ENCODE measurements at places on chromosomes 3 and 15.

DNA sequence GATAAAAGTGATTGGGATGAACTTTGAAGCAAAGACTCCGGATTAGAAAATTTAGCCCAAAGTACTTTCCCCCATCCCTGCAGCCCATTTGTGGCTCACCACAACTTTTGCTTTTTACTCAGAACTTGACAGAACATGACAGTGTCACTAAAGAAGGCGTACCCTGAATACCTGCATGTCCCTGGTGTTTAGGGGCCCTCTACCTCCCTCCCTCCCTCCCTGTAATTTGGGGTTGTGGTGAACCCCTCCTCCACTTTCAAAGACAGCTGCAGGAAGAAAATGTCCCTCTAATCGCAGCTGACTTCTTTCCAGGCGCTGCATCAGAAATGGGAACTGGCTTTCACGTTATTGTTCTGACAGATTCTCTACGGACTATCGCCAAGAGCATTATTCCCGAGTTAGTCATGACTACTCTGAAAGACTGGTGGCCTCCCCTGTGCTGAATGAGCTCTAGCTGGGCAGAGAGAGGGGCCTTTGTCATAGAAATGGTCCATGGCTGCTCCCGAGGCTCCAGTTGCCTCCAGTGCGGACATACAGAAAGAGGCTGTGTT is 93.2 kb upstream of the ARHGEF3 start:
- no peak for DNase-seq

- DNase-seq: no peak
Observed at GRCh38 chr15:93291380-93291779, 202.4 kb upstream of the RGMA start.

DNA sequence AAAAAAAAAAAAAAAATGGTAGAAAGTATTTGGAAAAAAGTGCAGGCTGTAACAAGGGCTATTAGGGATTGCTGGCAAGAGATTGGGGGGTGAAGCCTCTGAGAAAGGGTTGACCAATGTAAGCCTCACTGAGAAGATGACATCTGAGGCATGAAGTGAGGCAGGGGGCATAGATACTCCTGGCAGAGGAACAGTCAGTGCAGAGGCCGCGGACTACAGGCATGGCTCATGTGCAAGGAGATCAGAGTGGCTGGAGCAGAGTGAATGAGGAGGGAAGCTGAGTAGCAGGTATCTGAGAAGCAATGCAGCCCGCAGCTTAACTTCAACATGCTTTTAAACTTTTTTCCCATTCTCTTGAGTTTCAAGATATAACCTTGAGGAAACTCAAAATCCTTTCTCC is 5.4 kb downstream of the FBXL22 start:
- DNase-seq: no peak

DNA sequence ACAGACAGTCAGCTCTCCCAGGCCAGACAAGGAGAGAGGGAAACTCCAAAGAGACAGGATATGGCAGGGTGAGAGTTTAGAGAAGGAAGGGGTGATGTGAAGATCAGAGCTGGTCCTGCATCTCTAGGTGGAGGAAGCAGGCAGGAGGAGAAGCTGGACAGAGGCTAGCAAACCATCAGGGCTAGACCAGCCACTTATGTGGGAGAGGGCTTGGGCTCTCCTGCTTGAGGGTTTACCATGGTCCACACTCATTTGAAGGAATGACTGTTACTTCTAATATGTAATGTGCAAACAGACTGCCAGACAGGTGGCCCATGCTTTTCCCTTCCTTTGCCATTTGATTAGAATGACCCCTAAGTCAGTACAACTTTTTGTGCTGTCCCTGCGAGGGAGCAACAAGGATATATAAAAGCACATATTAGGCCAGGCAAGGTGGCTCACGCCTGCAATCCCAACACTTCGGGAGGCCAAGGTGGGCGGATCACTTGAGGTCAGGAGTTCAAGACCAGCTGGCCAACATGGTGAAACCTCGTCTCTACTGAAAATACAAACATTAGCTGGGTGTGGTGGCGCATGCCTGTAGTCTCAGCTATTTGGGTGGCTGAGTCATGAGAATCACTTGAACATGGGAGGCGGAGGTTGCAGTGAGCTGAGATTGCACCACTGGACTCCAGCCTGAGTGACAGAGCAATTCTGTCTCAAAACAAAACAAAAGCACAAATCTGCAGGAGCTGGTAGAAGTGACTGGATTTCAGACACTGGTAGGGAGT is 41.0 kb upstream of the MANF start:
- no peak for DNase-seq

DNA sequence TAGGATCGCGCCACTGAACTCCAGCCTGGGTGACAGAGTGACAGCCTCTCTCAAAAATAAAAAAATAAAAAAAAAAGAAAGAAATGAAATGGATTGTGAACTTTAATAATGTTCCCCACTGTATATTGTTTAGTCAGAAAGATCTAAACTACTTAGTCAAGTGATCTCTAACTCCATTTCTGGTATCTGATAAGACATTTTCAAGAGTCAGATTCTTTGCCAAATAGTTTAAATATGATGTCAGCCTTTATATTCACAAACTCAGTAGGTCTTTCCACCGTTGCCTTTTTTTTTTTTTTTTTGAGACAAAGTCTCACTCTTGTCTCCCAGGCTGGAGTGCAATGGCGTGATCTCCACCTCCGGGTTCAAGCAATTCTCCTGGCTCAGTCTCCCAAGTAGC is 29.0 kb upstream of the OSBPL11 start:
- no peak for DNase-seq

DNA sequence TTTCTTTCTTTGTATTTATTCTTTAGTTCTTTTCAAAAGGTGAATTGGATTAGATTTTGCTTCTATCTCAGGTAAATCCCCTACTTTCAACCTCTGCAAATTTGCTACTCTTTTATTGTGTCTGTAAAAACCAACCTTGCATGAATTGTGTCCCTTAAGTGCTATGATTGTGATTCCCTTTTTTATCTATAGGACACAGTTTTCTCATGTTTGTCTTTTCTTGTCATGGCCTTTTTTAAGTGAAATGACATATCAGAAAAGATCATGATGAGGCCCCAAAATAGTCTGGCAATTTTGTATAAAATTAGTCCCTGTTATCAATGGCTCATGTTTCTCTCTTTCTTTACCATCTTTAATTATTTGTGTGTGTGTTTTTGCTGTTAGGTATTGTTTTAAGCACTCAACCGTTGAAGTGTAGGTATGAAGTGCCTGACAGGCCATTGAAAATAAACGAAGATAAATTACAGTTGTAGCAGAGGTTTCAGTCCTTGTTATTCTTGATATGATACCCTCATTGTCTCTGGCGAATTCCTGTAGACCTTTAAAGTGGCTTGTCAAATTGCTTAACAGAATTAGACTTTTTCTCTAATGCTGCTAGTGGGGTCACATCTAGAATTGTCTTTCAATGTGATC is 184.3 kb downstream of the UBE2E2 start:
- DNase-seq: no peak

DNA sequence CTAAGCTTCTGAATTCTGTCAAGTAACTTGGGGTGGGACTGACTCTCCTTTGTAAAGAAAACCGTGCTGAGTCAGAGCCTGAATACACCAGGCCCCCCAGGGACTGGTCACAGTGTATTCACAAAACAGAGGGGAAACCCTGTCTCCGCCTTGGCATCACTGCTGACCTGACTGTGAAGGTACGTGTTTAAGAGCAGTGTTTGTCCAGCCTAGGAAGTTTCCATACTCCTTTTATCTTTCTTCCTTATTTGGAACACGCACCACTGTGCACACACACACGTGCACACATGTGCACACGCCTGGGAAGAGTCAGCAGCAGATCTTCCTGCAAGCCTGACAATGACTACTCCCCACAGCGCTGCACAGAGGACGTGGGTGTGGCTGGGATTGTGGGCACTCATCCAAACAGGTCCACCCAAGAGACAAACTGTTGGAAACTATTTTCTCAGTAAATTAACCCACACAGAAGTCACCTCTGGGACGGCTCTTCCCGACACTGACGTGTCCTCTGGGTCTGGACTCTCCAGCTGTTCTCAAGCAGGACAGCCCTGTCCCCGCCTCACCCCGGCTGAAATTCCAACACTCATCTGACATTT is 87.7 kb downstream of the ATP10A start:
- DNase-seq: no peak

GRCh38 chr15:73344056-73344455 is 24.7 kb downstream of the HCN4 start:
- no peak for DNase-seq

- no peak for DNase-seq
Observed at GRCh38 chr3:73408634-73409033, 216.1 kb downstream of the PDZRN3 start.

DNA sequence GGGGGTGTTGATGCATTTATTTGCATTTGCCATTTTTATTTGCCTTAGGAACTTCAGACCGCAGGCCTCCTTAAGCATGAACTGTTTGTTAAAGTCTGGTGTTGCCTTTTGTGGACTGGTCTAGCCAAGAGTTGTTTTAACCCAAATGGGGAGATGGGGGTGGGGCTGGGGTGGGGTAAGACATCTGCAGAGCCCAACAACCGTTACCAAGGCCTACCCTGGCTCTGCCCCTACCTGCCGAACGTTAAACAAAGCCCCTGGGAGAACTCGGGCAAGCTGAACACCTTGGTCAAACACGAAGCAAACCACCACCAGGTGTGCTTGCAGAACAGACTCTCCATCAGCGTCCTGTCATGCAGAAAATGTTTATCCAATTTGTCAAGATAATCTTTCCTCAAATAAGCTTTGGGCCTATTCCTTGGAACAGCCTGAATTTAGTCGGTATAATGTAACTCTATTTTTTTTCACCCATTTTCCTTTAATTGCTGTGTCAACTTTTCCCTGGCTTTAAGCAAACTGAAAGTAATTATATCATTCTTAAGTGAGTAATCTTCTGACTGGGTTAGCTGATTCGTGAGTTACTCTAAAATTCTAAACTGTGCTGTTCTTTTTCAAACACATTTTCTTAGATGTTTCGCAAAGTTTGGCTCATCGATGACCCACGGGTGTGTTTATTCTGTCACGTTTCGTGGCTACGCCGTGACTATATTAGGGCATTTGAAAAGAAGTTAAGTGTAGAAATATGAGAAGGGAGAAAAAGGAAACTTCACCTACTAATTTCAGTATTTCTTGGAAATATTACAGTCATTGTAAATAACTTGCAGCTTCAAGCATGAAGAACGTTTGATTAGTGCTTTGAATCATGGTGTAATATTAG is 127.6 kb downstream of the SOX2 start:
- DNase-seq: peak; percentile 76

GRCh38 chr3:54931182-54931581 is 3.3 kb upstream of the LRTM1 start:
- no peak for DNase-seq

- DNase-seq: no peak
Observed at GRCh38 chr3:121979246-121979645, 42.8 kb downstream of the ILDR1 start.

- DNase-seq: no peak
Observed at GRCh38 chr3:94069194-94069813, 6.4 kb downstream of the NSUN3 start.

- no peak for DNase-seq
Observed at GRCh38 chr3:127200086-127200691, 7.3 kb downstream of the PRR23E start.

DNA sequence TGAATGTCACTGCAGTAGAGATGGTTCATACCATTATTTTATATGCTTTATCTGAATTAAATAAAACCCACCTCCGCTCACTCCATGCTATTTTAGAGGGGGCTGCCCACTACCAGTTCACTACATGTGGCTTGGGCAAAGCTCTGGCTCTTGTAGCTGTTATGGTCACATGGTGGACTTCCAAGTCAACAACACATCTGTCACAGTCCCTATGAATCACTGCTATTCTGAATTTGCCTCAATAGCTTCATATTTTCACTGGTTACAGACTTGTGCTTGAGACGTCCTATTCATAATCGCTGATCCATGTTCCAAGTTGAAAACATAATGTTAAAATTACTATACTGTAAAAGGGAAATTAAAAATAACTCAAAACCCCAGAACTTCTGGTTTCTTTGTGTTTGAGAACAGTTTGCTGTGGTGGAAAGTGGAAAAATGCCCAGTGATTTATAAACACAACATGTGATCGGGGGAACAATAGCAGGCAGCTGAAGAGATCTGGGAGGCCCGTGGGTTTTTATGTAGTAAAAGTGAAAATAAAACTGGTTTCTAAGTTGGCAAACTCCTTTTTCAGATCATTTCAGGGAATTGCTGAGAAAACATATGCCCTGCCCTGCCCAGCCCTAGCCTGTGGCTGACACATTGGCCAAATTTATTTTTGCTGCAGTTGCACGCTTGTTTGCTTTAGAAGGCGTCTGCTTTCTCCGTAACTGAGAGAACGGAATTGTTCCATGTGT is 128.8 kb upstream of the PRR23C start:
- no peak for DNase-seq

DNA sequence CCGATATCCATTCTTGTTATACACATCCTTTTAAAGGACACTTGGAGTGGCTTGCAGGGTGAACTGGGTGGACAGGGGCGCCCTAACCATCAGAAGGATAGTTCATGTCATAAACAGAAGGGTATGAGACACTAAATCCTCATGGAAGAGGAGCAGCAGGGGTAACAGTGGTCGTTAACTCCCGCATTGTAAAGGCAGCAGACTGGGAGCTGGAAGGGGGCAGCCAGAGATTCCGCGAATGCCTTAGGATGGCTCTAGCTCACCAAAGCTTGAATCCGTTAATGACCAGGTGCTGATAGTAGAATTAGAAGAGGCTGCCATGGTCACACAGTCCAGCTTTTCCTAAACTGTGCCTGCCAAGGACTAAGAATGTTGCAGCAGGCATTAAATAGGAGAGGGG is 85.2 kb upstream of the ANKRD34C start:
- no peak for DNase-seq

DNA sequence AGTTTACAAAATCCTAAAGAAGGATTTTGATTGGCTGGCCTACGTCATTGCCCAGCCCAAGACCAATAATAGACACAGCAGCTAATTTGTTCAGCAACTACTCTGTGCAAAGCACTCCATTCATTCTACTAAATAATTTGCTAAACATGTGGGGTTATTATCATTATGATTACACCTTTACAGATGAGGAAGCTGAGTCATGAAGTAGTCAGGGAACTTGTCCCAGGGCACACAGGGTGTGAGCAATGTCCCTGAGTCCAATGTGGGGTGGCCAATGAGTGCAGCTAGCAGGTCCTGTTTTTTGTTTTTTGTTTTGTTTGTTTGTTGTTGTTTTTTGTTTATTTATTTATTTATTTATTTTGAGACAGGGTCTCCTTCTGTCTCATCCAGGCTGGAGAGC is 183.6 kb downstream of the ABHD5 start:
- no peak for DNase-seq

- DNase-seq: no peak
Observed at GRCh38 chr3:156558389-156558788, 3.5 kb upstream of the SSR3 start.

DNA sequence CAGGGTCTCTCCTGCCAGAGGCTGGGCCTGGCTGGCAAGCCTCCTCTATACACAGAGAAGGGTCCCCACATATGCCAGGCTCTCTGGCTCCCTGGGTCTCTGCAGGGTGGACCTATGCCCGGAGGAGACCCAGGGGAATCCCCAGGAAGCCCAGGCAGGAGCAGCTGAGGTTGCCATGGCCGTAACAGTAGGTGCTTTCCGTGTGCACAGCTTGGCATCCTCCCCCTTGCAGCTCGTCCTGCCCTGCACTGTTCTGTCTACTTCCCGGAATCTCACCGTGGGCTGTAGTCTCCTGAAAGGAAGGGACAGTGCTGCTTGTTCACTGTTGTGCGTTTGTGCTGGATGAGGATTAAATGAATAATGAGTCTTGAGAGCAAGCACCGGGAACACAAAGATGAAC is 47.8 kb downstream of the DAPK2 start:
- DNase-seq: no peak

GRCh38 chr3:168570404-168571155 is 474.9 kb upstream of the GOLIM4 start:
- no peak for DNase-seq

All from NCI-H345 (cell line).